Hematopoietic multipotent progenitor cell treated with erythropoietin and hydrocortisone succinate and interleukin-3 and kit ligand, for 15 days (in vitro differentiated cells): ENCODE measurements at places on chromosomes 3 and 15.

- no peak for DNase-seq
Observed at GRCh38 chr3:177351757-177352158, 154.5 kb upstream of the TBL1XR1 start.

DNA sequence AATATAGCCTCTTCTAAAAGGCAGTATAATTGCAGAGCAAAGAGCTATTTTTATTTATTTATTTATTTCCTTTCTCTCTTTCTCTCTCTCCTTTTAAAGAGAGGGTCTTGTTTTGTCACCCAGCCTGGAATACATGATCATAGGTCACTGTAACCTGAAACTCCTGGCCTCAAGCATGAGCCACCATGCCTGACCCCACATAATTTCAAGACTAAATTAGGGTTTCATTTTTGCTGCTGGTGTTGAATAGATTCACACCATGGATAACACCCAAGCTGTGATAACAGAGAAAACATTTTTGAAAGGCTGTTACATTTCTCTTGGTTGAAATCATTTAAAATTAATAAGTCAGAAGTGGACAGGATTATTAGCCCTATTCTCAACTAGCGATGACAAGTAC is 131.6 kb downstream of the LEKR1 start:
- DNase-seq = no peak

GRCh38 chr3:4061195-4061594 is 242.0 kb upstream of the SETMAR start:
- DNase-seq = no peak

DNA sequence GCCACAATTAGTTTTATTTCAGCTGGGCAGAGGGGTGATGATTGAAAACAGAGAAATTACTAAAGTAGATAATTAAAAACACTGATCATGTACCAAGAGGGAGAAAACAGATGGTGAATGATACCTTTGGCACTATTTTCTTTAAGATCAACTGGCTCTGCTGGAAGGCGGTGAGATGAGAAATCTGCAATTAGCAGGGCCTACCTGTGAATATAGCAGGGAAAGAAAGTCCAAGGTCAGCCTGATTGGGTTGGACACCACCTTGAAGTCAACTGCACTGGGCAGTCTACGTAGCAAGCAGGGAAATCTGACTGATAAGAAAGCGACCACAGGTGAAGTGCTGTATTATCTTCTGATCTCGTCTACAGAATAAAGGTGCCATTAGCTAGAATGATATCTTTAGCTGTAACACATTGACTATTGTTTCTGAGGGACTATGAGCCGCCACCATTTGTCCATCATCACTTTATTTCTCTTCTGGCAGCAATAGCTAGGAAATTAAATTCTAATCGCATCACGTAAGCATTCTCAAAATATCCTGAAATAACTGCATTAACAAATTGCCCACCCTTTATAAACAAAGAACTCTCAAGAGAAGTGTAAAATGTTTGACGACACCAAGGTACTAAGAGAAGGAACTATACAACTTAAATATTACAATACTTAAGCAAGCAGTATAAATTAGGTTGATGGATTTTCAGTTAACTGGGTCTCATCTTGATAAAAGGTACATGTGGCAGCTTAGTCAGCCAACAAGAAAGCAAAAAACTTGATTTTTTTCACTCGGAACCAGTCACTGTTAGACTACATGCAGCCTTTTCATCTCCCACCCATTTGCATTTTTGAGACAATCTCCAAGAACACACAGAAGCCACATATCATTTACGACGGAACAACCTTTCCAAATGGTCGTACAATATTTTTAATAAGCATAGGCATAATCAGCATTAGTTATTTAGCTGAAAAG is 1.3 kb downstream of the NEDD4 start:
- DNase-seq = no peak

GRCh38 chr15:32029862-32030781 is at the start of gene CHRNA7:
Gene CHRNA7 (plus strand): TSS chr15:32030515. CDS start chr15:32030595, 80 bp downstream.
- no peak for DNase-seq

DNA sequence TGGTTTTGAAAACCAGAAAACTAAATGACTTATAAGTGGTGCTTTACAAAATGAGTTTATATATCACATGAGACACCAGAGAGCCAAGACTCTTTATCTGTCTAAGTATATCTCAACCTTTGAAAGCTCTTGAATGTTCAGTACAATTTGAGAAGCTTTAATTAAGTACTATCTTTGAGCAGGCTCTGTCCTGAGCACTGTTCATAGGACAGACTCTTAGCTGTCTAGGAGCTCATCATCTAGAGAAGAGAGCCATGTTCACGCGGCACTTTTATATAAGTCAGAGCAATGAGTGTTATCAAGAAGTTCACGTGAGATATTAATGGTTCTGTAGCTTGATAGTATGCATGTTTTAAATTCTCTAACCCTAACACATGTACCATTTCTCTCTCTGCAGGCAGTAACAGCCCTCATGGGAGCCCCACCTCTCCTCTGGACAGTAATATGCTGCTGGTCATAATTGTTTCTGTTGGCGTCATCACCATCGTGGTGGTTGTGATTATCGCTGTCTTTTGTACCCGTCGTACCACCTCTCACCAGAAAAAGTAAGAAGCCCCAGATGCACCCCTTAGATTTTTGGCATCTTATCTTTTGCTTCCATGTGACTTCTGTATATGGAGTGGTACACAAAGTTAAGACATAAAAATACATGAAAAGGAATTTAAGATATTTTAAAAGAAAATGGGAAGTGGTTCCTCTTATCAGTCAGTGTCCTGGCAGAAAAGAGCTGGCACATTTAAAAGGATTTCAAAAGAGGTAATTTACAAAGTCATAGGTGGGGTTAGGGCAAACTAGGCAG is 86.0 kb downstream of the HCN4 start:
- DNase-seq = no peak
